ENCODE measurements at places on chromosomes 7 and 10.
A peak's percentile ranks its signal among the peaks of the same experiment; 100 is the strongest.

DNA sequence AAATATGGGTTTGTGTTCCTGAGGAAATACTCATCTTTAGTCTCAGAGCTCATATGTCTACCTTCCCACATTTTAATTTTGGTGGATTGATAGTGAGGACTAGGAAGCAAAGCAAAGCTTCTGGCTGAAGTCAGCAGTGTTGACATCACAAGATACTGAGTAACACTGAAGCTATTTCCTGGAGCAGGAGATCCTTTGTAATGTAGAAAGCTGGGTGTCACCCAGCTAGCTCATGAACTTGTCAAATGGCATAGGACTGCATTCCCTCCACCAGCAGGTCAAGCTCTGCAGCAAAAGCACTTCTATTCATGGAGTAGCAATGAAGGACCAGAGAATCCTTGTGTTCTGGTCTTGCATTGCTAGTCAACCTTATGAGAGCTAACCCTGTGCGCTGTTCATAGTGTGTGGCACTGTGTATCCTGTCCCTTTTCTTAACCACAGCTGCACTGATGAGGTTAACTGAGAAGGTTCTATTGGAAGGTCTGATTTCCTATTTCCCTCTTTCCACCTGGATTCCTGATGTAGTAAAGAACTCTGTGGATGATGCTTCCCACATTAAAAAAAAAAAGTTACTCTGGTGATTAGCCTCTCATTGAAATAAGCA, 94.8 kb upstream of the ZNF804B start:
- no peak for DNase-seq

- DNase-seq = no peak
Measured at GRCh38 chr7:100127866-100128636, 1.3 kb downstream of the MBLAC1 start.

- no peak for DNase-seq
Measured at GRCh38 chr10:58044072-58044471, 223.6 kb downstream of the IPMK start.

DNA sequence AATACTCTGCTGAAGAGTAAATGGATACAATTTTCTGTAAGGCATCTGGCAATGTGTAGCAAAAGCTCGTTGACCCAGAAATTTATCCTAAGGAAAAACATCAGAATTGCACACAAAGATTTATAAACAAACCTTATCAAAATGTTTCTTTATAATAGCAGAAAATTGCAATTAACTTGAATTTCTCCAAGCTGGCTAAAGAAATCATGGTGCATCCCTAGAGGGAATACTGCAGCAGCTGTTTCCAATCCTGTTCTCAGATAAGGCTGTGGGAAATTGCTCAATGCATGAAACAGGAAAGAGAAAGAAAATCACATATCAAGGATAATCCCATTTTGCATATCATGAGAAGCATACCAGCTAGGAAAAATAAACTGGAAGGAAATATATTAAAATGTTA, 18.7 kb downstream of the TACR2 start:
- no peak for DNase-seq

GRCh38 chr10:102644066-102644645, at the start of gene TRIM8:
TRIM8 (plus strand) TSS chr10:102644479; CDS start chr10:102644618, 139 bp downstream.
- no peak for DNase-seq

DNA sequence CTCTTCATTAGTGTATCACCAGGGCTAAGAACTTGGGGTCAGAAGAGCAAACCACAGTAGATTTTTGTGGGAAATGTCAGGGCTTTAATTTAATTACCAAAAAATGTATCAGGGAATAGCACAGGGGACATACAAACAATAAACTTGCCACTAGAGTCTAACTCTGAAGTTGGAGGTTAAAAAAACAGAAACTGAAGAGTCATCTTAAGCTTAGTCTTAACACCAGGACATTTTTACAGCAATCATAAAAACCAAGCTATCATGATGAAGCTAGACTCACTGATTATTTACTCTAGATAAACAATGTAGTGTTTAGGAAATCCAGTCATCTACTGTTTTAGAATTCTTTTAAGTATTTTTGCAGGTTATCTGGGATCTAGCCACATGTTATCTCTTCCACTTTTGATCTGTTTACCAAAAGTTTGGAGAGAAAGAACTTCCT, 48.4 kb upstream of the GLI3 start:
- no peak for DNase-seq

DNA sequence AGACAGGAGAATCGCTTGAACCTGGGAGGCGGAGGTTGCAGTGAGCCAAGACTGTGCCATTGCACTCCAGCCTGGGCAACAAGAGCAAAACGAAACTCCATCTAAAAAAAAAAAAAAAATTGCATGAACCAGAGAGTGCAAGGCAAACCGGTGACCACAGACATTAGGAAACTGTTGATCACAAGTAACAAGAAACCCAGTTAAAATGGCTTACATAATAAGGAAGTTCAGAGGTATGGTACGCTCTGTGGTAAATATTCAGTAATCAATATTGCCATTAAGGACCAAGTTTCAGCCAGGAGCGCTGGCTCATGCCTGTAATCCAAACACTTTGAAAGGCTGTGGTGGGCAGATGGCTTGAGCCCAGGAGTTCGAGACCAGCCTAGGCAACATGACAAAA, 9.2 kb upstream of the NT5C2 start:
- DNase-seq = no peak

DNA sequence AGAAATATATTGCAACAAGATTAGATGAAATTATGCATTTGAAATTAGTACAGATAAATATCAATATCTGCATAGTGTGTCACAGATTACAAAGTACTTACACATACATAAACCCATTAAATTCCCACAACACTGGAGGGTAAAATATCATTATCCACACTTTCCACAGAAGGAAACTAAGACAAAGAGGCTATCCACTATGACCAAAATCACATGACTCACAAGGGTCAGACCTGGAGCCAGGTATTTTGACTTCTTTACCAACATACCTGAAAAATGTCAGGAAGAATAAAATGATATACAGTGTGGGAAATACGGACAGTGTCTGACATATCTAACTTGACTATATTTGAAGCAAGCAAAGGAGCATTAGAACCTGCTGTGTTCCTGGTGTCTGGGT, 34.1 kb downstream of the HYCC1 start:
- no peak for DNase-seq

DNA sequence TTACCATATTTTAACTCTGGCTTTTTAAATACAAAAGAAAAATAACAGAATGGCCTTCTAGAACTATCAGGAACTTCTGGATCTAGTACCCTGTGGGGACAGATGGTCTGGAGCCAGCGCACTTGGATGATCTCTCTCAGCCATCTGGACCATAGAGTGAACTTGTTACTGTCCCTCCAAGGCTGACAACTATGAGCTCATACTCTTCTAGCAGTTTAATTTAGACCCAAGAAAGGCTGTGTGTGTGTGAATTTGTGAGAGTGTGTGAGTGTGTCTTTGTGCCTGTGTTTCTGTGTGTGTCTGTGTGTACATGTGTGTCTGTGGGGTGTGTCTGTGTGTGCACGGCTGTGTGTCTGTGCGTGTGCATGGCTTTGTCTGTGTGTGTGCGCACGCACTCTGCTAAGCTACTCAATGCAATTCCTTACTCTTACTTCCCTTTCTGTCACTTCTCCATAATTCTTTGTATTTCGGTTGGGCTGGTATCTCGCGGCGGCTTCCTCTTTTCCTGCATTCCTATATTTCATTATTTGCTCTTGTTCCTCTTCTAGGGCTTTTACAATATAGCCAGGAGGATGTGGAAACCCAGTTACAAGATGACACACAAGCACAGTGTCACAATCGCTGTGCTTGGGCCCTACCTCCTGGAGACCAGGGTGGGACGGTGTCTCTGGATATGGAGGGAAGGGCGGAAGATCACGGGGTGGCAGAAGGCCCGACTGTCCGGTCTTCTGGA, 51.9 kb downstream of the IKZF1 start:
- DNase-seq = no peak

DNA sequence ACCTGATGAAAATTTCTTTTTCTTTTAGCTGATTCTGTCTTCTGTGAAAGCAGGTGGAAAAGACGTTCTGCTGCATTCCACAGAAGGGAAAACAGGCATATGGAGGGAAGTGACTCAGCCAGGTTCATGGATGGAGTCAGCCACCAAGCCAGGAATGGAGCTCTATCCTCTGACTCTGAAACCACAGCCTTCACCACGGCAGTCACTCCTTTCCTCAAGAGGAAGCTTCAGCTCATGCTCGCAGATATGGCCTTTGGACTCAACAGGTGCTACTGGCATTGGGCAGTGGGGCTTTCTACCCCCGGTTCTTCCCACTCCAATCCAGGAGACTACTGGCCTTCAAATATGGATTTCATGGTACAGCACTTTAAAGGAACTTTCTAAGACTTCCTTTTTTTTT, 11.5 kb upstream of the PLAU start:
- no peak for DNase-seq

DNA sequence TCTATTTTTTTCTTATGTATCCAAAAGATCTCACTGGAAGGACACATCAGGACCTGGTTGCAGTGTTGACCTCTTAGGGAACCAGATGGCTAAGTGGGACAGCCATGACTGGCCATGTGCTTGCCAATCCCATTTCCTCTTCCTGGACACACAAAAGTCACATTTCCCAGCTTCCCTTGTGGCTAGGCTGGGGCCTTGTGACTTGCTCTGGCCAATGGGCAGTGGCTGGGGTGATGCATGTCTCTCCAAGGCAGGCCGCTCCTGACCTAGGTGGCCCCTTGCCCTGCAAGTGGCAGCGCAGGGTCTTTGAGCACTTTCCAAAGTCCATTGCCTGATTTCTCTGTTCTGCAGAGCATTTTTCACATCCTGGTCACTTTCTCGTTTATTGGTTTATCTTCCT, 41.7 kb upstream of the HSPA12A start:
- no peak for DNase-seq

GRCh38 chr7:134703241-134703594, 56.6 kb downstream of the BPGM start:
- no peak for DNase-seq

DNA sequence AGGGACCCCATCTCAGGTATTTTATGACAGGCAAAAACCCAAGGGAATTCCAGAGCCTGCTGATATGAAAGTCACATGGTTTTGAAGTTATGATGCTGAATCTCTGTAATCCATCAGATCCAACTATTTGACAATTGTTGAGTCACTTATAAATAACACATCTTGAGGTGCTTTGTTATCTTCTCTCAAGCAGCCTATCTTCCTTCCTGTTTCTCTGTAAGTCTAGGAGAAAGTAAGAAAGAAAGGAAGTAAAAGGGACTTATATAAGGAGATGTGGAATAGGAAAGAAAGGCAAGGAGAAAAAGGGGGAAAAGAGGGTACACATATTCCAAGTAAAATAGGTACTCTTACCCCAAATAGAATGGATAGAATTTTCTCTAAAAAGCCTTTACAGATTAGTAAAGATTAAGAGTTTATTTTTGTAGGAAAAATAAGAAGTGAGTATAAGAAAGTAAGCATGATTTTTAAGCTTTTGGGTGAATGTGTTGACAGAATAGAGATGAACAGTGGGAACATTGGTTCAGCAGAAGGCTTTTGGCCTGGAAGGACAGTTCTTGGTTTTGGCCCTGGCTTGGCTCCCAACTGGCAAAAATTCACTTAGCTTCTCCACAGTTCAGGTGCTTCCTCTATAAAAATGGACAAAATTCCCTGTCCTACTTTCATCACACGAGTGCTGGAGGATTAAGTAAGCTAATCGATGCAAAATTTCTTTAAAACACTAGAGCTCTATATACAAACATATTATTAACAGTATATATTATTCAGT, 39.6 kb upstream of the ANK3 start:
- DNase-seq = no peak

DNA sequence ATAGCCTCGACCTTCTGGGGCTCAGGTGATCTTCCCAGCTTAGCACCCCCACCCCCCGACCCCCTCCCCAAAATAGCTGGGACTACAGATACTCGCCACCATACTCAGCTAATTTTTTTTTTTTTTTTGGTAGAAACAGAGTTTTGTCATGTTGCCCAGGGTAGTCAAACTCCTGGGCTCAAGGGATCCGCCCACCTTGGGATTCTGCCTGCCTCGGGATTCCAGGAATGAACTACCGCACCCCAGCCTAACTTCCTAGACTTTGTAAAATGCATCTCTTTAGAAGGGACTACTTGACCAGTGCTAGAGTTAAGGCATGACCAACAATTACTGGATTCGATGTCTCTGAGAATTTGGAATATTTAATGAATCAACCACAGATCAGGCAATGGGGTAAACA, 85.9 kb downstream of the MDFIC start:
- DNase-seq = no peak

- no peak for DNase-seq
Measured at GRCh38 chr7:120617275-120617674, 240.7 kb downstream of the TSPAN12 start.

- DNase-seq = no peak
Measured at GRCh38 chr7:111240371-111240770, 149.4 kb downstream of the LRRN3 start.

GRCh38 chr10:18203471-18203870, 63.2 kb downstream of the CACNB2 start:
- DNase-seq = no peak

DNA sequence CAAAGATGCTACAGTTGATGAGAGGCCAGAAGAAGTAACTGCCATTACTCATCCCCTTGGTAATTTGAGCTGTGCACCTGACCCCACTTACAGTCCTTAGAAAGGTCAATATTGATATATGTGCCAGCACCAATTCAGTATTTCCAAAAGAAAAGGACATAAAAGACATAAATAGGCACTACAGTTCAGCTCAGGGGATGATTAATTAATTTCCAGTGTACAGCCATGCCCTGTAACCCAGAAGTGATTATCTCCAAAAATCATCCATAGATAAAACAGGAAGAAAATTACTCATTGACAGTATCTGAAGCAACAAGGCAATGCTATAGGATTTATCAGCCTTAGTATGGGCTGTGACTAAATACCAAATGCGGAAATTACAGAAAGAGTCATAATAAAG, 82.4 kb downstream of the PHYHIPL start:
- DNase-seq = no peak

GRCh38 chr7:34224281-34224680, 318.9 kb downstream of the BMPER start:
- no peak for DNase-seq

- DNase-seq = peak; percentile 19
Measured at GRCh38 chr10:79266084-79266483, 81.2 kb upstream of the PPIF start.

- no peak for DNase-seq
Measured at GRCh38 chr7:34357068-34357467, 300.9 kb upstream of the NPSR1 start.

- DNase-seq = no peak
Measured at GRCh38 chr7:67764289-67764688, 767.7 kb downstream of the TYW1 start.
